Brain microvascular endothelial cell (primary cell): ENCODE measurements at places on chromosomes 16 and 17.

GRCh38 chr16:555528-556473 is 4.4 kb upstream of the PRR35 start:
- no peak for DNase-seq

GRCh38 chr17:80833952-80834892 is 157.4 kb upstream of the CHMP6 start:
- DNase-seq, result peak; percentile 14

GRCh38 chr16:6131526-6132050 is 1034.0 kb upstream of the EEF2KMT start:
- no peak for DNase-seq

- no peak for DNase-seq
Measured at GRCh38 chr16:2196162-2196980, at the start of gene CASKIN1. Gene CASKIN1, minus strand, starts transcription at chr16:2196605. Its CDS starts 173 bp downstream, at chr16:2196432.

DNA sequence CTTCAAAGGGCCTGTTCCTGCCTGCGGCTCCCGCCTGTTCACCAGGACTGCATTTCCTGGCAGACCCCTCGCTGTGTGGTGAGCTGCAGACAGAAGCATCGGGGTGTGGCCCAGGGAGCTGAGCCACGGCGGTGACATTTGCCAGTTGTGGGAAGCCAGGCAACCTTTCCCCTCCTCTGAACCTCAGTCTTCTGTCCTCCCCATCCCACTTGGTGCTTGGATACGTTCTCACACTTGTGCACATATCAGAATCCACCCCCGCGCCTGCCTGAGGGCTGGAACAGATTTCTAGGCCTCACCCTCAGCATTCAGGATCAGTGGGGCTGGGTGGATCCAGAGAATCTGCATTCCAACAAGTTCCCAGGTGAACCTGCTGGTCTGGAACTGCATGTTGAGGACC is 63.5 kb downstream of the CRISPLD2 start:
- no peak for DNase-seq

DNA sequence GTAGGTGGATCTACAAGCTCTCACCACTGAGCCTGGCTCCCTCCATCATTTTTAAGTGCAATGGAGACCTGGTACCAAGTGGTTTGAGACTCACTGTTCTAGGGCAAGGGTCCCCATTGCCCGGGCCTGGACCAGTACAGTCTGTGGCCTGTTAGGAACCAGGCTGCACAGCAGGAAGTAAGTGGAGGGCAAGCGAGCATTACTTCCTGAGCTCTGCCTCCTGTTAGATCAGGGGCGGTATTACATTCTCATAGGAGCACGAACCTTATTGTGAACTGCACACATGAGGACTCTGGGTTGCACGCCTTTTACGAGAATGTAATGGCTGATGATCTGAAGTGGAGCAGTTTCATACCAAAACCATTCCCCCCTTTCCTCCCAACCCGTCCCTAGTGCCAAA is 6.8 kb upstream of the ZNF594 start:
- no peak for DNase-seq

- peak; percentile 79 for DNase-seq
Measured at GRCh38 chr17:82602986-82603710, 45.1 kb downstream of the WDR45B start.

GRCh38 chr17:33511670-33512069 is 218.6 kb upstream of the ASIC2 start:
- DNase-seq, result no peak

DNA sequence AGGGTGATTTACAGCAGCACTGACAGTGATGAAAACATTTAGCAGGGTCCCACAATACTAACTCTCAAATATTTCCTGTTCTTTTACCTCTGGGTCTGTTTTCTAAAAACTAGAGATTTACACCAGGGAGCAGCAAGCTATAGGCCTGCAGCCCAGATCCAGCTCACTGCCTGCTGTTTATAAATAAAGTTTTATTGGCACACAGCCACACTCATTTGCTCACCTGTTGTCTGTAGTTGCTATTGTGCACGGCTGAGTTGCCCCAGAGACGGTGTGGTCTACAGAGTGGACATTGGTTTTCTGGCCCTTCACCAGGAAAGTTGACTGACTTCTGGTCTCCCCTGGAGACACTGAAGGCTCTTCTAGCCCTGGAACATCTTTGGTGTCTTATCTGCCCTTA is 16.3 kb upstream of the JPT2 start:
- DNase-seq, result no peak

DNA sequence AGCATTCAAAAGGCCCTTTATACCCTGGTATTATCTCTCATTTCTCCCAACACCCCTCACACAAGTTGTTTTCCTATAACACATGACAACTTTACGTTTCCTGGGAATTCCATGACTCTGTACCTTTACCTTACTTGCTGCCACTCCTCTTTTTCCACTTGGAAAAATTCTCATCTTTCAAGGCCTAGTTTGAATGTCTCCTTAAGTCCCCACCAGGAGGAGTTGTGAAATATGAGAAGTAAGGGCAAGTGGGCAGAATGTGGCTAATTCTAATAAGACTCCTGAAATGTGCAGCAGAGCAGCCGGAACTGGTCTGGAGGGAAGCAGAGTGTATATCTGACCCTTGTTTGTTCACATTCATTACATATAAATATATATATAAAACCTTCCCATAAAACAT is 39.7 kb downstream of the BRCA1 start:
- no peak for DNase-seq

DNA sequence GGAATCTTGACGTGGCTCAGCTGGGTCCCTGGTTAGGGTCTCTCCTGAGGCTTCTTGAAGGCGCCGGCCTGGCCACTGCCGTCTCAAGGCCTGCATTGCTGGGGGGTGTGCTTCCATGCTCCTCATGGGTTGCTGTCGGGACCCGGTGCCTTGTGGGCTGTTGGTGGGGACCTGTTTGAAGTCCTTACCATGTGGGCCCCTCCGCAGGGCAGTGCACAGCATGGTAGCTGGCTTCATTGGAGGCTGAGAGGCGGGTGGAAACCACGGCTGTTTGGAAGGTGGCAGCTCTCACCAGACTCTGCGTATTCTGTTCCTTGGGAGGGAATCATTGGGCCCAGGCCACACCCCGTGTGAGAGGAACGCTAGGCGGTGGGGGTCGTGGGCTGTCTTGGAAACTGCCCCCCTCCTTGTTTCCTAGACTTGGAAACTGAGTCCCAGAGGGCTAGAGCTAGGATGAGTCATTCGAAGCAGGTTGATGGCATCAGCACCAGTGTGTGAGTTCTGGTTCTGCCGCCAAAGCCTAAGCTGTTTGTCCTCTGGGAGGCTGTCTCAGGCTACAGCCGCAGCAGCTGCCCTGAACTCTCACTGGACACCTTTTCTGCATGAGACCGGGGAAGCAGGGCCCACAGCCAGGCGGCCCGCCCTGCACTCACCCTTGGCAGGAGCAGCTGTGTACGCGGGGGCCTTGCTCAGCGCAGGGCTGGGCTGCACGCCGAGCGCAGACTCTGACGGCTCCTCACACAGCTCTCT is 35.2 kb downstream of the ZNF750 start:
- no peak for DNase-seq

- DNase-seq, result no peak
Measured at GRCh38 chr16:81841722-81842121, 62.6 kb downstream of the PLCG2 start.

DNA sequence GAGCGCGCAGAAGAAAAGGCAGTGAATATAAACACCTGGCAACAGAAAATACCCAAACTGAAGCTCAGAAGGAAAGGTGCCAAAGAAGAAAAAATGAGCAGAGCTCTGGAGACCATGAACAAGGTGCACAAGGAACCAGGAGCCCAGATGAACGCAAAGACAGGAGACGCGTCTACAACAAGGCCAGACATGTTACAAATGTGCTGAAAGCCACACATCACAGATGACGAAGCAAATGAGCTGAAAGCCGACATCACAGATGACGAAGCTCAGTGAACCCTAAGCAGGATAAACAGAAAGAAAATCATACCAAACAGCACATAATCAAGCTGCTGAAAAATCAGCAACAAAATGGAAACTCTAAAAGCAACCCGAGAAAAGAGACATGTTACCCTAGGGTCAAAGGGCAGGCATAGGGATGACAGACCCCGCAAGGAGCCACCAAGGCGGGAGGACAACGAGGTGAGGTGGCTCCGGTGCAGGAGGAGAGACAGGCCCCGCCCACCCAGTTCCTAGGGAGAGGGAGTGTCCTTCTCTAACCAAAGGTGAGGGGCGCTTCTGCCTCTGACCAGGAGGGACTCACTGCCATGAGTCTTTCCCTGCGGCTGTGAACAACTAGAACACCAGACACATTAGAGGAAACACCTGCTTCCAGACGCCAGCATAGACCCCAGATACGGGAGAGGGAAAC is 39.1 kb downstream of the CCDC57 start:
- no peak for DNase-seq

DNA sequence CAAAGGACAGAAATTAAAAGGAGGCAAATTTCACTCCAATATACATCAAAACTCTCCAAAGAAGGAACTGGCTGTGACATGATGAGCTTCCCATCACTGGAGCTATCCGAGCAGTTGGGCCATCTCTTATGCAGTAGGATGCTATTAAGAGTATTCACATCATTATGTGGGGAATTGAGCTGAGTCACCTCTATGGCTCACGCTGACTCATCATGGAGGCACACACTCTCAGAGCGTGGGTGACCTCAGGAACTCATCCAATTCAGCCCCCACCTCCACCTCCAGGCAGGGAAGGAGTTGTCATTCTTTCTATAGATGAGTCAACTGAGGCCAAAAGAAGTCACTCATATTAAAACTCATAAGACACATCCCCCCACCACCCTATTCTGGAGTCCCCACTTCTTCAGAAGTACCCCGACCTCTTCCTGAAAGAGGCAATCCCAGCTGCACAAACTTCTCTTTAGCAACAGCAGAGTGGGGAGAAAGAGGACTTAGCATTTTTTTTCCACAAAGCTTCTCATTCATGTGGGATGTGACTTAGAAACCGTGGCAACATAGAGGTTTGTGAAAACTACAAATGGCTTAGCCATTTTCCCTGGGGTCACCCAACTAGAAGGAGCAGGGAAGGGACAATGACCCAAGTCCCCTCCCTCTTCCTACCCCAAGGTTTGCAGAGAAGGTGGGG is 32.5 kb downstream of the ABCC12 start:
- peak; percentile 99 for DNase-seq

DNA sequence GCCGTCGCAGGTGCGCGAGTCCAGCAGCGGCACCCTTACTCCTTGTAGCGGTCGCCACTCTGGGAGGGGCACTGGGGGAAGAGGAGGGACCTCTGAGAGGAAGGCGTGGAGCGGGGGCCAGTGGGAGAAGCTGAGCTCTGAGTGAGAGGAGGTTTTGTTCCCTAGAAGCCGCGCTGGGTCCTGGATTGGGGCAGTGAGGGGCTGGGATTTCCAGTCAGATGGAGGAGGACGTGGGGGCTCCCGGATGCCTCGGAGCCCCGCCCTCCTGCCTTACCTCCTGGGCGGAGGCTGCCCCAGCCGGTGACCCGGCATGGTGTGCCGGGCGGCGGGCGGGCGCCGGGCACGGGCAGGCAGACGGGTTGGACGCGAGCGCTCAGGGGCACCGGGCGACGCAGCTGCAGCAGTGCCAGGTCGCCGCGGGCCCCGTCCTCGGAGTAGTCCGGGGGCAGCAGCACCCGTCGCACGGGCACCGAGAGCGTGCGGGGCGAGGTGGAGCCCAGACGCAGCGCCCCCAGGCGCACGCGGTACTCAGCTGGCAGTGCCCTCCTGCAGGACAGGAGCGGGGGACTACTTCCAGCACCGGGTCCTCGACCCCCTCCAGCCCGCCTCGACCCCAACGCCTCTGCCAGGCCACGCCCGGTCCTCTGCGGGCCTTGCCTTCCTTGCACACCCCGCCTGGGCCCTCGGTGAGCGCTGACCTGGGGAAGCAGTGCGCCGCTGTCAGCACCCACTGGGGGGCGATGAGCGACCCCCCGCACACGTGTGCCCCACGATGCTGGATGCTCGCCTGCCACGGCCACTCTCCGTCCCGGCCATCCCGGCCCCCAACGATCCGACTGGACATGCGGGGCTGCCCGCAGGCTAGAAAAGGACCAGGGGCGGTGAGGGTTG is 2.0 kb downstream of the PRSS33 start:
- DNase-seq, result no peak

- no peak for DNase-seq
Measured at GRCh38 chr17:61815863-61816503, 47.3 kb downstream of the BRIP1 start.

GRCh38 chr17:72530454-72530853 is 409.6 kb downstream of the SOX9 start:
- no peak for DNase-seq

DNA sequence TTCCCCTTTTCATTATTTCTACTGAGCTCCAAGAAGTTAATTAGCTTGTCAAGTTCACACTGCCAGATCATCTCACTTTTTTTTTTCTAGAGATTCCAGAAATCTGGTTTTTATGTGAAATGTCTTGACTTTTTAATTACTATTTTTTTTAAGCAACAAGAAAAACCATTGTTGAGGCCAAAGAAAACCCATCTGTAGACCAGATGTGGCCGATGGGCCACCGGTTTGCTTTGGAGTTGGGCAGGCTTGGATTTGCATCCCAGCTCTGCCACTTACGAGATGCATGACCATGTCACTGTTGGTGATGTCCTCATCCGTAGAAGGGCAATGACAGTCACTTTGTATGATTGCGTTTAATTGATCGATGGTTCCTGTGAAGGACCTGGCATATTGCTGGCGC is 34.2 kb upstream of the MRTFB start:
- no peak for DNase-seq

DNA sequence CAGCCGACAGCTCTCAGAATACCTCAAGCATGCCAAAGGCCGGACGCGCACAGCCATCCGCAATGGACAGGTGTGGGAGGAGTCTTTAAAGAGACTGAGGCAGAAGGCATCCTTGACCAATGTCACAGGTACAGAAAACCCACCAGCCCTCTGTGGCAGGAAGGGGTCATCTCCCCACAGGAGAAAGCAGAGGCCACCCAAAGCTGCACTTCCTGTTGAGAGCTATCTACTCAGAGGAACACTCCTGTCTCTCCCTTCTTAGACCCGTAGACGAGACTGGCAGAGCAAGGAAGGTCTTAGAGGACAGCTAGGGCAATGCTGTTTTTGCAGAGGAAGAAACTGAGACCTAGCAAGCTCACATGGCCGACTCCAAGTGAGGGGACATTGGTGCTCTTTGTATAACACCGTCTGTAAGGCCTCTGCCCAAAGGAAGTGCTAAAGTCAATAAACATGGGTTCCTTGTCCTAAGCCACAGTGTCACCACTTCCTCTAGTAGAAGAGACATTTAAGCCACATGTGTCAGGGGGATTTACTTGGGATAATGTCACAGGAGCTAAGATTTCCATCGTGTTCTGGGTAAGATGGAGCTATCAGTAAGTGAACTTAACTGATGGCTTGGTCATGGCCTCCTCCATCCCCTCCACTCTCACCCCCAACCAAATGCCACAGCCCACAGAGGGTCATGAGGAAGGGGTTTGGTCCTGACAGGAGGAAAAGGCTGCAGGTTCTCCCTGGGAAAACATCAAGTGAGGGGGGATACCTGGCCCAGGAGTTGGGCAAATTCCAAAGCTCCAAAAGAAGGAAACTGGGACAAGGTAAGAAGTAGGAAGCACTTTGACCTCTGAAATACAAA is 9.4 kb downstream of the LPO start:
- no peak for DNase-seq

- DNase-seq, result peak; percentile 35
Measured at GRCh38 chr16:77794586-77794985, 6.2 kb downstream of the VAT1L start.

- no peak for DNase-seq
Measured at GRCh38 chr17:42675965-42676423, 800 bp downstream of the PLEKHH3 start.
